ENCODE measurements at places on chromosomes 1 and 21. TPM values are rescaled to one million over a fixed set of nuclear protein-coding genes. Genes with fewer than 3 reads are reported as not detected.

GRCh38 chr1:151972542-151973248 lies 21.0 kb downstream of the S100A10 start:
- peak; percentile 92 for DNase-seq

The PPP2R5A gene
- 24.8 TPM for total RNA-seq

GRCh38 chr1:47424336-47424982 lies 8.4 kb downstream of the FOXE3 start:
- DNase-seq, result peak; percentile 85

The MYBPH gene
- total RNA-seq, result 0.29 TPM

DNA sequence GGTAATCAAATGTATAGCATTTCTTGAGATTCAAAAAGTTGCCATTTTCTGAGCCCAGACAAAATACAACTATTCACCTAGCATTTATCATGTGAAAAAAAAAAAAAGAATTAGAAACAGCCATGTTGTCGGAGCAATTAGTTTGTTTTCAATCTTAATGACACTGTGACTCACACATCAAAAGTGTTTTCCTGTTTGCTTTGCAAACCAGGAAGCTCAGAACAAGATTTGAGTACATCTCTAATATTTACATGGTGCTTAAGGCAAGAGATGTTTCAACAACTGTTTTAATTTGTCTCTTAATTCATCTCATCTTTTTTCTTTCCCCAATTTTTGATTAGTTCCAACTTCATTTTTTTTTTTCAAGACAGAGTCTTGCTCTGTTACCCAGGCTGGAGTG lies 62.5 kb upstream of the CAPZB start:
- no peak for DNase-seq

- no peak for DNase-seq
Observed at GRCh38 chr21:45439901-45440461, 35.0 kb downstream of the COL18A1 start.
